Smooth muscle cell of the brain vasculature (primary cell): ENCODE measurements at places on chromosomes 1 and 21.

DNA sequence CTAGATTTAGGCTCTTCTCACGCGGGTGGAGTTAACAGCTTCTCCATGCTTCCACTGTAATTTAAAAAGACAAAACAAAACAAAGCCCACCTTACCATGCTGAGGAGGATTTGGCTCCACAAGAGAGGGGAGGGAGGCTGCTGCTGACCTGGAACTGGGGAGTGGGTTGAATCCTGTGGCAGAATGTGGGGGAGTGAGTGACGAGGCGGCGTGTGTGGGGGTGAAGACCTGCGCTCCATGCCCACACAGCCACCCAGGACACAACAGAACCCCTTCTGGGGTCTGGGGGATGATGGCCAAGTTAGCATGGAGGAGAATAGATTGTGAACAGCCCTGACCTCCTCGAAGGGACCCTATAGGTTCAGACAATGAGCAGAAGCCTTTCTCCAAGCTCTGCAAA, 44.0 kb upstream of the LRRN2 start:
- no peak for DNase-seq

GRCh38 chr1:160416369-160416768, 16.0 kb downstream of the VANGL2 start:
- no peak for DNase-seq

DNA sequence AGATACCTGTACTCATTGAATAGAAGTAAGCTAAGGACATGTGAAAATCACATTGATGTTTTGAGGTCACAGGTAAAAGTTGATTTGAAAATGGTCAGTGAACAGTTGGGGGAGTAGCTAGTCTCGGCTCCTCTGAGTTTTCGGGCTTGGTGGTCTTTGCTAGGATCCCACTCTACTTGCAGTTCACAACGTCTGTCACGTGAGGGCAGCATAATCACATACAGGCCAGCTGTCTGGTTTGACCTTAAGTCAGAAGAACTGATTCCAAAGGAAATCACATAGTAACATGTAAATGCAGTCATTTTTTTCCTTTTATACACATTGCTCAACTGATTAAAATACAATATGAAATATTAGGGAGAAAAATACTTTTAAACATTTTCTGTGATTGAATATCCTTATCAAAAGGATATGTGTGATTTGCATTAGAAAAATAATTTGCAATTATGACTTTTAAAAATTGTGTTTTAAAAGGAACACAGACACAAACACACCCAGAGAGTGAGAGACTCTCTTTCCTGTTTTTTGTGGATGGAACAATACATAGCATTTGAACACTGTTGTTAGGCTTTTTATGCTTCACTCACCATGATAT, 21.8 kb upstream of the PDC start:
- peak; percentile 51 for DNase-seq

DNA sequence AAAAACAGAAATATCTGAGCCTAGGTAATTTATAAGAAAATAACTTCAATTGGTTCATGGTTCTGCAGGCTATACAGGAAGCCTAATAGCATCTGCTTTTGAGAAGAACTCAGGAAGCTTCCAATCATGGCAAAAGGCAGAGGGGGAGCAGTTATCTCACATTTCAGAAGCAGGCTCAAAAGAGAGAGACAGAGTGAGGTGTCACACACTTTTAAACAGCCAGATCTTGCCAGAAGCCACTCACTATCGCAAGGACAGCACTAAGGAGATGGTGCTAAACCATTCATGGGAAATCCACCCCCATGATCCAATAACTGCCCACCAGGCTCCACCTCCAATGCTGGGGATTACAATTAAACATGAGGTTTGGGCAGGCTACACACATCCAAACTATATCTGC, 25.5 kb downstream of the RGS18 start:
- no peak for DNase-seq

DNA sequence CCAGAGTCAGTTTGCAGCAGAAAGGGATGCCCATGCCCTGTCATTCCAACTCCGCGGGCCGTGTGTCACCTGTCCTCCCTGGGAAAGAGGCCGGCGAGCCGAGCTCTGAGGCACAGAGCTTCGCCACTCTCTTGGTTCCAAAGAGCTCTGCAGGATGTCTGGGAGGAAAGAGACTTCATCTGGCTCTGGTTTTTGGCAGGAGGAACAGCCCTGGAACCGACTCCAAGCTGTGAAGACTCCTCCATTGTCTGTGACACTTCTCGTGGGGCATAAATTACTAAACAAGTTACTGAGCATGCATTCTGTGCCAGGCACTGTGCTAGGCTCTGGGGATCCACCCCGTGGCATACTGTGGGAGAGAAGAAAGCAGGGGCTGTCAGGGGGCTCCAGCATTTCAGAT, 3.9 kb upstream of the FAM151A start:
- DNase-seq = no peak

DNA sequence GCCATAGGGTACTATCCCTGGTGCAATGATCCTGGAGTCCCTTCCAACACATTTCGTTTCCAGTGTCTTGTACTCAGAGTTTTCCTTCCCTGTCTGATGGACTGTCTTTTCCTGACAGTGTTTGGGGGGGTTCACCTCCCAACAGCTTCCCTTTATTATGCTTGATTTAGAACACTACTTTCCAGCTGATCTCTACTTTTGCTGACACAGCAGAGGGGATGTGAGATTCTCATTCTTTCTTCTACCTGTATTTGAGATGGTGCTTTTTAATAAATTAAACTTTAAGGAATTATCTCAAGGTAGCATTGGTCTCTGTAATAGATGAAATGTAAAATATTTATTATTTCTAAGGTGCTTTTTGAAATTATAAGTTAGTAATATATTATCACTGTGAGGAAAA, 41.0 kb downstream of the SLC35A3 start:
- DNase-seq = no peak

DNA sequence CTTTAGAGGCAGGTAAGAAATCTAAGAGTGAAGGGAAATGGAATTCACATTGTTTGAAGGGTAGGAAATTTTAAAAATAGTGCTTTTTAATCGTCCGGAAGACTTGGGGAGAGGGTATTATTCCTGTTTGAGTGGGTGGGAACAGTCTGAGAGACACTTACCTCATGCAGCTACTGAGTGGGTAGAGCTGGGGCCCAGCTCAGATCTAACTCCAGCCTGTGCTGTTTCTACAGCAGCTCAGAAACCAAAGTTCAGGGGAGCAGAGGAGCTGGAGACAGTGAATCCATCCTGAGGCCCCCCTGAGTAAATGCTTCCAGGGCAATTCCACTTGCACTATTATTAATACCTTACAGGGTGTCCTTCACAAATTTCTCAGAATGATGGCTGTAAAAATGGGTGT, 63.8 kb downstream of the FGGY start:
- DNase-seq = no peak

GRCh38 chr1:103108376-103109150, at the start of gene COL11A1:
Gene COL11A1 (minus strand): TSS chr1:103108522. CDS start chr1:103108178, 344 bp downstream.
- peak; percentile 67 for DNase-seq

DNA sequence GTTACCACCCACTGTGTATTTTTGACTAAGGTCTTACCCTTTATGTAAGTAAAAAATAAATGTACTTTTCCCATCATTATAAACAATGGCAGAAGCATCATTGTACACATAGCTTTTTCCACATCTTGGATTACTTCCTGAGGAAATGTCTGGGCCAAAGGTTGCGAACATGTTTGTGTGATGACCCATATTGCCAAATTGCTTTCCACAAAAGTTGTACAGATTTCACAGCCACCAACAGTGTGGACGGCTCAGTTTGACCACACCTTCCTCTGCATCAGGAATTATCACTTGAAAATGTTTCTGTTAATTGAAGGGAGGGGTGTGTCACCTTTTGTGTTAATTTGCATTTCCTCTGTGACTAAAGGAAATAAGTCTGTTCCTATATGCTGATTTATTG, 25.7 kb downstream of the AKNAD1 start:
- no peak for DNase-seq

DNA sequence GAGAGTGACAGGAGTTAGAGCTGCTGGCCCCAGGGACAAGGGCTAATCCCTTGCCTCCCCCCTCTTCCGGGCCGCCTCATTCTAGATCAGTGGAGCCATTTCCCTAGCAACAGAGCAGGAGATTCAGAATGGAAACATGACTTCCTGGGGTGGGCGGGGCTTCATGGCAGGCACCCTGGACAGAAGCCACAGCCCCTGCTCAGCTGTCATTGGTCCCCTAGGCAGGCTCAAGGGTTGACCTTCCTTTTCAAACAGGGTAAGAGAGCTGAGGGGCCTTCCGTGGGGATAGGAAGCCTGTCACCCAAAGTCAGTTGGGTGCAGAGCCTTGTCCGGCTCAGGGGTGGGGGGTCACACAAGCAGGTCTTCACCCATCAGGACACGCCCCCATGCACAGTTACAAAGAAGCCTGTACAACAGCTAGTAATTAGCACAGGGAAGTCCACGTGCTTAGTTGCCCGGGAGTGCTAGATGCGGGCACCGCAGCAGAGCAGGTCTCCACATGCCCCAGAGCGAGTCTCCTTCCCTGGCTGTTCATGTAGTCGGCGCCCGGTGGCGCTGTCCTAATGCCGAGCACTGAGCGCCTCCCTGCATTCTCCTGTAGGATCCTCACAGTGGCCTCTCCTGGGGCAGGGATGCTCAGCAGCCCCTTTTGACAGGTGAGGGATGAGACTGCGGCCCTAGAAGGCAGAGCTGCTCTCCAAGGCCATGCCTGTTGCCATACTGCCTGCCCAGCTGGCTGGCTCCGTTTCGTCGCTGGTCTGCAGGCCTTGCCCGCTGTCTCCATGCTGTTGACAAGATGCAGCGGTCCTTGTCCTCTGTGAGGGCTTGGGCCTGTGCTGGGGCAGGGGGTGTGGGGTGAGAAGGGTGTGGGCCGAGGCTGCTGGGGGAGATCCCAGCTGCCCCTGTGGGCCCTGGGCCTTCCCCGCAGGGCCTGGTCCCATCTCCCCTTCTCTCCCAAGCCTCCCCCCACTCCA, 5.1 kb downstream of the TMEM201 start:
- no peak for DNase-seq

GRCh38 chr1:8031176-8031785, 5.2 kb upstream of the ERRFI1 start:
- no peak for DNase-seq

- no peak for DNase-seq
These were observed 5.9 kb downstream of the IGSF3 start for GRCh38 chr1:116661633-116662032.

DNA sequence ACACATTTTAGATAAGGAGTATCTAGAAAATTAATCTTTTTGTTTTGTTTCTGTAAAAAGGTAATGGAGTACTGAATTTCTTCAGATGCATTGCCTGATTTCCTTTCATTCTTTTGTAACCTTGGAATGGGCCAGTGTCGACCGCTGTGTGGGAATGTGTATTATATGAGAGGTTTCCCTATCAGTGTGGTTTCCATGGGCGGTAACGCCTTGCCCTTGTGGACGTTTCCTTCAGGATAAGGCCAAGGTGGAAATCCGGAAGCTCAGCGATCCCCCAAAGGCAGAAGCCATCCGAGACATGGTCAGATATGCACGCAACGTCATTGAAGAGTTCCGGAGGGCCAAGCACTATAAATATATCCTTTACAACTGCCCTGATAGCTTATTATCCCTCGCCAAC, 49.8 kb downstream of the SMYD2 start:
- DNase-seq = no peak

GRCh38 chr21:25838809-25839208, 104.0 kb downstream of the GABPA start:
- DNase-seq = no peak

DNA sequence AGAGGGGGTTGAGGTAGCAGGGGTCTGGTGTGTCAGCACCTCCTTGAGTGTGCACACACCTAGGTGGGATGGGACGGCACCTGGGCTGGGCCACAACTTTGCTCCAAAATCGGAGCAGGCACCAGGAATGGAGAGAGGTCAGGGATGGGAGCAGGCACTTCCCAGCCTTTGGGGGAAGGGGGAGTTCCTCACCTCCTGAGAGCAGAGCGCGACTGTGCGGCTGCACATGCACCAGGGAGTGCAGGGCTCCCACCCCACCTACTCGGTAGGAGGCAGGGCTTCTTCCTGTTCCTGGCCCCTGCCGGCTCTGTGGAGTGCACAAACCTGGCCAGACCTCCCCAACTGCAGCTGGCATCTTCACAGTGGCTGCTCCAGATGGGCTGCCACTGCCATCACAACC, 399.3 kb downstream of the NCAM2 start:
- no peak for DNase-seq

- DNase-seq = no peak
These were observed 7.7 kb downstream of the ARHGEF19 start for GRCh38 chr1:16204634-16205333.

DNA sequence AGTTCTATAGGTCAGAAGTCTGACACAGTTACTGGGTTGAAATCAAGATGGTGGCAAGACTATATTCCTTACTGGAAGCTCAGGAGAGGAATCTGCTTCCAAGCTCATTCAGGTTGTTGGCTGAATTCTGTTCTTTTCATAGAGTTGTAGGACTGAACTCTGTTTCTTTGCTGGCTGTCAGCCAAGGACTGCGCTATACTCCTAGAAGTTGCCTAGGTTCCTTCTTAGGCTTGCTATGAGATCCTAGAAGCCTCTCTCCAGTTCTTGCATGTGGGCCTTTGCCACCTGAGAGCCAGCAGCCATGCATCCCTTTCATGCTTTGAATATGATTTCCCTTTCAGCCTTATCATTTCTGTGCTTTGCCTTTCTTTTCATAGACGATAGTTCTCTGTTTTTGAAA, 176.4 kb downstream of the RPS6KC1 start:
- DNase-seq = no peak

- DNase-seq = no peak
These were observed 7.3 kb upstream of the HPCAL4 start for GRCh38 chr1:39698568-39698967.

- DNase-seq = no peak
These were observed 964.1 kb downstream of the TTLL7 start for GRCh38 chr1:83034851-83035250.

- no peak for DNase-seq
These were observed 19.9 kb upstream of the LDLRAP1 start for GRCh38 chr1:25523542-25523941.

- DNase-seq = no peak
These were observed 47.5 kb upstream of the EEIG2 start for GRCh38 chr1:108512239-108513043.

DNA sequence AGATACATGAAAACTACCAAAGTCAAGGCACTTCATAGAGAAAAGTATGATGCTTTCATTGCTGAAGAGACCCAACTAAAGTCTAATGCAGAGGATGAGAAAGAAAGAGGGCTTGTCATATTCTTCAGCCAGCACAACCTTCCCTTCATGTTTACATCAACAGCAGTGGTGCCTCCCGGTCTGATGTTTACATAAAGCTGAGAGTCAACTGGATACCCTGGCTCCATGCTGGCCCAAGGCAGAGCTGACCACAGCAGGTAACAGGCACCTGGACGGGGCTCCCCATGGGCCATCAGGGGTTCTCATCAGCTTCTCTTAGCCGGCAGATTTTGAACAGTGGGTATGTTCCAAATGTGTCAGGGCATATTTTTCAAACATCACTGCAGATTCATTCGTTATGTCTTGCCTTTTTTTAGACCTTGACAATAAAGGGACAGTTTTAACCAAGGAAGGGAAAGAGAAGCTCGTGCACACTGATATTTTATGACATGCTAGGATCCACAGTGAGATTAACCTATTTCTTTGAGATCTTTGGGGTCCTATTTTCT, 117.1 kb downstream of the NRIP1 start:
- DNase-seq = no peak

DNA sequence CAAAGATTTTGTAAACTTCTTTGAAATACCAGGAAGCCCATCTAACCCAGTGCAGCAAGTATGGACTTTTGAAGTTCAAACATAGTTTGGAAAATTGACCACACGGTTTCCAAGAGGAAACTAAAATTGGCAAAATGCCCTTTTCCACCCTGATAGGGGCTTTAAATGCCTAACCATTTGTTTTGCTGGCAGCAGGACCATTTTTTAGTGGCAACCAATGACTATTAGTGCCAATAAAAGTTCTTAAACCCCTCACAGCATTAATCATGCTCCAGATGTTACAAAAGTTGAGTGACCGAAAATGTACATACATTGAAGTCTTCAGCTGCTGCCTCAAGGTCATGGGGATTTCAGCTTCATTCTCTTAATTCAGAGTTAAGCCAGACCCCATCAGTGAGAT, 46.4 kb upstream of the ENAH start:
- DNase-seq = no peak
